ENCODE measurements at places on chromosomes 3 and 15.

GRCh38 chr15:66071921-66072295, 181.6 kb downstream of the MEGF11 start:
- no peak for DNase-seq

- no peak for DNase-seq
These were observed 326.2 kb downstream of the CTNNB1 start for GRCh38 chr3:41525303-41526064.

DNA sequence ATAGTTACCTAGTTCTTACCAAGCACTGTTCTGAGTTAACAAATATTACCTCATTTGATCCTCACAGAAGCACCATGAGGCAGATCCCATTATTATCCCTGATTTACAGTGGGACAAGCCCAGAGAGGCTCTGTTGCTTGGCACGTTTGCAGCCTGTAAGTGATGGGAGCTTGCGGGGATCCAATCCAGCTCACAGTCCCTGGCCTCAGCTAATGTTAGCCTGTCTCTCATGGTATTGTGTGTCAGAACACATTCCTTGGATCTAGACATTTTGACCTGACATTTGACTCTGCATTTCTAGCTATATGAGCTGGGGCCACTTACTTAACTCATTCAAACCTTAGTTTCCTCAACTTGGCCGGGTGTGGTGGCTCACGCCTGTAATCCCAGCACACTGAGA, 246.9 kb upstream of the LRTM1 start:
- no peak for DNase-seq

GRCh38 chr3:177598097-177598833, 401.0 kb upstream of the TBL1XR1 start:
- no peak for DNase-seq

DNA sequence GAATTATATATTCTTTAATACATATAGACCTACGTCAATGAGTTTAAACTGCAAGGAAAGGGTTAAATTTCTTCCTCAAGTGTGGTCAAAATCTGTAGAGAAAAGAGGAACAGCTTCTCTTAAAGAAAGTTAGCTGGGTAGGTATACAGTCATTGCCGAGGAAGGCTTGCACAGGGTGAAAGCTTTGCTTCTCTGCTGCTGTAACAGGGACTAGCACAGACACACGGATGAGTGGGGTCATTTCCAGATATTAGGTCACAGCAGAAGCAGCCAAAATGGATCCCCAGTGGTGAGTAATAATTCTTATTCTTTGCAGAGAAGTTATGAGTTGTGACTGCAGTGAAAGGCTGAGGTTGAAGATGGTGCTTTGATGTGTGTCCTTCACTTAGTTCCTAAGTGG, at the start of gene CD86:
TSS of gene CD86 (plus strand) at position 148 of the 400 bp plus-strand sequence. CDS start at position 276, 128 bp downstream.
- DNase-seq = no peak

- no peak for DNase-seq
These were observed 44.6 kb downstream of the PTPN23 start for GRCh38 chr3:47425383-47425778.

DNA sequence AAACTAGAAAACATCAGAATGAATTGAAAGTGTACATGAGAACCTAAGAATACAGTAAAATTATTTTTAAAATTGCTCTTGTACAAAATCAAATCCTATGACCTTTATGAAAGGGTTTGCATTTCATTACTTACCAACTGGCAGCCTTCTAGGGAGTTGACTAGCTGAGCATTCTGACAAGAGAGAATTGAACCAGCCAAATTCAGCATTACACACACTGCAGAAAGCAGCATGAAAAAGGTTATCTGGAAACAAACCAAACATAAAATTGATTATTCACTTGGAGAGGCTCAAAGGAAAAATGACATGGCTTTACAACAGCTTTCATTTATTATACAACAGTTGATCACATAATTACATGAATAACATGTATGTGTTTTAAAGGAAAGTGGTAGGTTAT, 17.4 kb downstream of the NSMCE3 start:
- DNase-seq = no peak

- no peak for DNase-seq
These were observed 332.3 kb upstream of the CNTN4 start for GRCh38 chr3:1766384-1766783.

DNA sequence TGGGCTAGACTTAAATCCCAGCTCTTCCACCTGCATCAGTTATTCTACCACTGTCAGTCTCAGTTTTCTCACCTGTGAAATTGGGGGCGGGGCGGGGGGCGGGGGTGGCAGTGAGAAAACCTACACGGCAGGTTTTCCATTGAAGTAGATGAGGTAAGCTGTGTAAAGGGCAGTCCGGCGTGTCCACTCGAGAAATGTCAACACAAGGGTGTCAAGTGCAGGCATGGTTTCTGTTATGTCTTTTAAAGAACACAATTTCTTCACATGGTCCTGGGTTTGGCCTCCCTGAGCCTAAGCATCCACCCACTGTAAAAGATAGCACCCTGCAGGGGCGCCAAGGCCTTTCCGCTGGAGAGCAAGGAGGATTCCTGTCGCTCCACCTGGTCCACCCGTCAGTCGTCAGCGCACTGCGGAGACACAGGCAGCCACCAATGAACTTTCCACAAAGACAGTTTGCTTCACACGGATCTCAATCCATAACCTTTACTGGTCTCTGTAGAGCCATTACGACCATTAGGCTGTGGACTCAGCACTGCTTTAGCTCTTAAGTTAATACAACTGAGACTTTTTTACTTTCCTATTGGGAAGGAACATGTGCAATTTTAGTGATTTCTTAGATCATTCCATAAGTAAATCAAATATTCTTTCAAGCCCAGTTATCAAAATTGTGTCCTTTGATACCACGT, 99.5 kb upstream of the FOXB1 start:
- no peak for DNase-seq

GRCh38 chr3:133830071-133830470, 24.5 kb downstream of the SRPRB start:
- no peak for DNase-seq

DNA sequence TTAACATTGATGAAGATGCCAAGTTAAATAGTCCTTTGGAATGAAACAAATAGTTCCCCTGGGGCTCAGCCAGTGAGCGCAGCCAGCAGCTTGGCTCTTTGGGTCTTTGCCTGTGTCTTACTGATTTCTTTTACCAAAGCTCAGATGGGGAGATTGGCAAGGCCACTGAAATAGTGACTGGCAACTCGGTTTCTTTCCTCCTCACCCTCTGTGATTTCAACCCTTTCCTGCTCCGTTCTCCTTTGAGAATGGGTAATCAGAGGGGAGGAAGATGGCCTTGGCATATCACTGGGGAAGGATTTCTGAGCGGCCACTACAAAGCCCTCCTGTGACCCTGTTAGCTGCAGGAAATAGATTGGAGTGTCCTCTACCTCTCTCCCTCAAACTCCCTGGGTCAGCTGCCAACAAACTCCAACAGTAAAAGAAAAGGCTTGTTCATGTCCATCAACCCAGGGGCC, 337.1 kb upstream of the LRRFIP2 start:
- no peak for DNase-seq

DNA sequence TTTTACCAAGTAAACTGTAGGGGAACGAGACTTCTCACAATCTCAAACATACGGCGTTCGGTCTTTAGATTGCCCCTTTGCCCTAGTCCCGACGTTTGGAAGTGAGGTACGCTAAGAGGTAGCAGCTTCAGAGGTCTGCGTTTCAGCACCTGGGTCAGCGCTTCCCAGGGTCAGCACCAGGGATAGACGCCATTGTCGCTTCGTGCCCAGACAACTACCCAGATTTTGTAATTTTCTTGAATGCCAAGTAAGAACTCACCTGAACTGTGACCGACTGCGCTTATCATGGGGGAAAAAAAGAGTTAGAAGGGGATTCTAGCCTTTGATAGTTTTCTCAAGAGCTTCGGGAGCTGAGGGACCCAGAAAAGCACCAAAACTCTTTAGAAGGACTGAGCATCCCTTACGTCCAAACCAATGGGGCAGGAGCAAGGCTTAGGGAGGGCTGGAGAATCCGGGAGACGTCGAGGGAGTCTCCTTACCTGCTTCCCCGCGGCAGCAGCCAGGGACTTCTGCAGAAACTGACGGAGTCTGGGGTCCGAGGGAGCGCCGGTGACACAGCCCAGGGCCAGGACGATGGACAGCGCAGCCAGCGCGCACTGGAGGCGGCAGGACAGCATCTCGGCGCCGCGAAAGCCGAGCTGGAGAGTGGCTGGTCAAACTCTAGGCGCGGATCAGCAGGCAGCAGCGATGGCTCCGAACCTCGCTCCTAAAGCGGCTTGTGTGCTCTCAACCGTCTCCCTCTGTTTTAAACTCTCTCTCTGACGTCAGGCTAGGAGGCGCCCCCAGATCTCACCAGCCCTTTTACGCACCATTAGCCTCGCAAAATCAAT, at the start of gene SST:
TSS of gene SST (minus strand) at position 720 of the 830 bp plus-strand sequence. CDS start at position 617, 103 bp downstream.
- DNase-seq = no peak

DNA sequence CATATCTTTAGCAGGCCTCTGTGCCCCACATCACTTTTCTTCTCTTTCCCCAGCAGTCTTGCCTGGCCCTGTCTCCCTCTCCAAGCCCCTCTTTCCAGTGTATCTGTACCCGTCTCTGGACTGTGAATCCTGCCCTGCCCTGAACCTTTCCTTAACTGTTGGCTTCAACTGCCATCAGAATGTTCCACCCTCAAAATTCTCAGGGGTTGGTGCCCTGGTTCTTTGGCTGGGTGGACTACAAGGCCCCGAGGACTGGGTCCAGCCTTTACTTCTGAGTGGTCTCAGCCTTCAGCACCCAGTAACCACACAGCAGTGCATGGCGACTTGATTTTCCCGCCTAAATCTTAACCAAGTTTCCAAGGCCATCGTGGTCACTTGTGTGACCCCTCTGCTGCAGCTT, 333.5 kb upstream of the RGMA start:
- no peak for DNase-seq

DNA sequence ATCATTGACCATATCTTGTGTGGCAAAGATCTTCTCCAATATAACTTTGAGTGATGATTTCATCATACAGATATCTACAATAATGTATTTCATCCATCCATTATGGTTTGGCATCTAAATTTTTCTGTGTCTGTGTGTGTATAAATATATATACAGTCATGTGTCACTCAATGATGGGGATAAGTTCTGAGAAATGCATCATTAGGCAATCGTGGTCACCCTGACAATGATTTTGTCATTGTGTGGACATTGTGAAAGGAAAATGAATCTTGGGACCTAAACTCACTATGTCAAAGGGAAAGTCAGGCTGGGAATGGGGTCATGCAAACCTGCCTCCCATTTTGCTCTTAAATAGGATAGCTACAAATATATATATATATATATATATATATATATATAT, 12.4 kb downstream of the CFAP161 start:
- no peak for DNase-seq

DNA sequence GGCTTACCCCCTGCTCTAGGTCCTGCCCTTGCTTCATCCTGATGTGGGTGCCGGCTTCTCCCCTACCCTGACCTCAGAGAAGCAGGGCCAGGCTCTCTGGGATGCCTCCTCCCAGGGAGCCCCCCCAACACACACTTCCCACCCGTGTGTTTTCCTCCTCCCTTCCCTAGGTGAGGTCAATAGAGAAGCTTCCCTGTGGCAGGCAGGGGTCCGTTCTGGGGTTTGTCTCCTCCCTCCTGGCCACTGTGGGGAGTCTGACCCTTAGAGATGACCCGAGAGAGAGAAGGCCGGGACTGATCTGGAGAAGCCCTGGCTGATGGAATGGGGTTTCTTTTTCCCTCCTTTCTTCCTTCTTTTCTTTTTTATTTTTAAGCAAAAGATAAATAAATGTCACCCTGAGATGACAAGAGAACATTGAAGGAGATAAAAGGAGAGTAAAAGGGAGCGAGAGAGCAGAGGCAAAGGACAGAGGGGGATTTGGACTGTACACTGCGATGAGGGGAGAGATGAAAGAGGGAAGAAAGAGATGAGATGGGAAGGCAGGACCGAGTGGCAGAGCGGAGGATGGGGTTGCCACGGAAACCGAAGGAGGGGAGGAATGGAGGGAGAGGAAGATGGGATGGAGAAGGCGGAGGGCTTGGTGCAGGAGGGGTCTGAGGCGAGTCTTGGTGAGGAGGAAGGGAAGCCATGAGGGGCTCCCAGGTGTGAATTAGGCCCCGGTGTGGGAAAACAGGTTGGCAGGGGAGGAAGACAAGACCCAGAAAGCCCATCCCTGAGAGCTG, 48.4 kb downstream of the IDH2 start:
- no peak for DNase-seq

DNA sequence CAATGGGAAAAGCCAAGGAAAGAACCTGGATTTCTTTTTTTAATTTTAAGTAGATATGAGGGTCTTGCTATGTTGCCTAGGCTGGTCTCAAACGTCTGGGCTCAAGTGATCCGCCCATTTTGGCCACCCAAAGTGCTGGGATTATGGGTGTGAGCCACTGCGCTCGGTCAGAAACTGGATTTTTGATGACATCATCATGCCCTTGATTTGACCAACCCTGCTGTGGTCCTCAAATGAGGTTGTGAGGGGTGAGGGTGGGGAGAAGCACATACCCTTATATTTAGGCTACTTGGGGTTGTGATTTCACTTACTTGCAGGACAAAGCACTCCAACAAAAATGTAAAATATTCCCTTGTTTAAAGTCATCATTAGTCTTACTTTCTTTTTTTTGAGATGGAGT, 70.4 kb downstream of the C3orf38 start:
- DNase-seq = no peak

DNA sequence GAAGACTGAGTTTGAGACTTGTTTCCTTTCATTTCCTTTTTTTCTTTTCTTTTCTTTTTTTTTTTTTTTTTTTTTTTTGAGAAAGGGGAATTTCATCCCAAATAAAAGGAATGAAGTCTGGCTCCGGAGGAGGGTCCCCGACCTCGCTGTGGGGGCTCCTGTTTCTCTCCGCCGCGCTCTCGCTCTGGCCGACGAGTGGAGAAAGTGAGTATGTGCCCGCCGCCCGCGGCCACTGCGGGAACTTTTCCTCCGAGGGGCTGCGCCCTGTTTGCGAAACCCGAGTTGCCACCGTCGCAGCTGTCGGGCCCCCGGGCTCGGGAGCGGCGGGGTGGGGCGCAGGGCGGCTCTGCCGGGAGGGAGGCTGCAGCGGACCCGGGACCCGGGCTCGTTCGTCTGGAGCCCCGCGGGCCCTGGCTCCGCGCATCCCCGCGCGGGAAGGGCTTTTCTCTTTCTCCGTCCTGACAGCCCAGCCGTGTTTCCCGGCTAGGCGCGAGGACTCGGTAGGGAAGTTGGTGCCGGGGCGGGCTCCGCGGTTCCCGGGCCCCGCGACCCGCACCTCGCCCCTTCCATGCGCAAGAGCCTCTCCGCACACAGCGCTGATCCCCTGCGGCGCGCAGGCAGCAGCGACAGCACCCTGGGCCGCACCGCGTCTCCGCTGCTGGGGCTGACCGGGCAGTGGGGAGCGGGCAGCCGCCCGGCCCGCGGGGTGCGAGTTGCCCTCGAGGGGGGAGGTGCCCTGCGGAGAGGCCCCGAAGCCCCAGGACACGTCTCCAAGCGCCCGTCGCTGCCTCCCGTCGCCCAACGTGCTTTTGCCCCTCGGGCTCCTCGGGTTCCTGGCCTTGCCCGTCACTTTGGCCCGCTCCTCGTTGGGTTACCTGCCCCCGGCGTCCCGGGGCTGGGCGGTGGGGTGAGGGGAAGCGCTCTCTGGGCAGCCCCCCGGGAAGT, 1.4 kb downstream of the IGF1R start:
- peak; percentile 12 for DNase-seq

DNA sequence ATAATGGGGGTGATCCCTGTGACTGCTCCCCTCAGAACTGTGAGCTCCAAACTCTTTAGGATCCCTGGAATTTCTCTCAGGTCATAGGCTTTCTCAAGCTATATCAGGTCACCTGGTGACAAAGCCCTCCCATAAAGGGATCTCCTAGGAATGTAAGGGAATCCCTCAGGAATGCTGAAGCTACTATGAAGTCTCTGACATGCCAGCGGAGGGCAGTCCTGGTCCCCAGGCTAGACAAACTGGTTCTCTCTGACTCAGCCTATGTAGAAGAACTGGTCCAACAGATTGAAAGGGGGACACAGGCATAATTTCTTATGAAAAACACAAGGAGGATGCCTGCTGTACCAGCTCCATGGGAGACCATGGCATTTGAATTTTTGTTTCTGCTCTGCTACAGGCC, 6.7 kb downstream of the LPCAT4 start:
- no peak for DNase-seq

All from stimulated activated CD8-positive, alpha-beta memory T cell treated with anti-CD3 and anti-CD28 coated beads, Interleukin-15, amount 100 ng/mL, for 24 hours (primary cell).